Left lung (tissue), 14 donors: ENCODE measurements at places on chromosomes 12 and 14. TPM values are rescaled to one million over a fixed set of nuclear protein-coding genes. Genes with fewer than 3 reads are reported as not detected.

Gene NTS
- 0.47 TPM for total RNA-seq

Gene TAS2R13
- 0.99 TPM for total RNA-seq

DNA sequence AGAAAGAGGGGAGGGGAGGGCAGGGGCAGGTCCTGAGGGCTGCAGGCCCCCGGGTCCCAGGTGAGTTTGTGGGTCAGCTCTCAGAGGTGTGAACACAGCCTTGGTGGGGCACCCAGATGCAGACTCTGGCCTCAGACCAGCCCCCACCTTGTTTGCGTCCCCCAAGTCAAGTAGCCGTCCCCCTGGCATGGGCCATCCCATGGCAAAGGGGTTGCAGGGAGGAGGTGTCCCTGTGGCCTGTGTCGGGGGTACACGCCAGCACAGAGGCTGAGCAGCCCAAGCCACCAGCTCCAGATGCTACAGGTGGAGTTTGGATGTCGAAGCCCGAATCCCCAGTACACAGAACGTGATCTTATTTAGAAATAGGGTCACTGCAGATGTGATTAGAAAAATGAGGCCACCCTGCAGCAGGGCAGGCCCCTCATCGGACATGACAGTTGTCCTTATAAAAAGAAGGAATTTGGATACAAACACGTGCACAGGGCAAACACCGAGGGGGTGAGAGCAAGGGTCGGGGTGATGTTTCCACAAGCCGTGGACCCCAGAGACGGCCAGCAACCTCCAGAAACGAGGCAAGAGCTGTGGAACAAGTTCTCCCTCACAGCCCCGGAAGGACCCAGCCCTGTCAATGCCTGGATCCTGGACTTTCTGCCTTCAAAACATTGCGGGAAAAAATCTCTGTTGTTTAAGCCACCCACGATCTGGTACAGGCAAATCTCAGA is 141.2 kb upstream of the C14orf180 start:
- no peak overlapping the region for H3K27ac ChIP-seq
- H3K27me3 ChIP-seq, result no peaks in the 10 kb centered on the region
- H3K4me1 ChIP-seq, result peaks cover 12% of the 10 kb centered on the region
- H3K4me3 ChIP-seq, result no peak overlapping the region

GRCh38 chr14:72552236-72552635 is 341.7 kb downstream of the DPF3 start:
- no peak overlapping the region for H3K4me3 ChIP-seq
- DNase-seq, result no peak
- no peak overlapping the region for H3K27ac ChIP-seq
- no peaks in the 10 kb centered on the region for H3K36me3 ChIP-seq
- no peaks in the 10 kb centered on the region for H3K27me3 ChIP-seq

DNA sequence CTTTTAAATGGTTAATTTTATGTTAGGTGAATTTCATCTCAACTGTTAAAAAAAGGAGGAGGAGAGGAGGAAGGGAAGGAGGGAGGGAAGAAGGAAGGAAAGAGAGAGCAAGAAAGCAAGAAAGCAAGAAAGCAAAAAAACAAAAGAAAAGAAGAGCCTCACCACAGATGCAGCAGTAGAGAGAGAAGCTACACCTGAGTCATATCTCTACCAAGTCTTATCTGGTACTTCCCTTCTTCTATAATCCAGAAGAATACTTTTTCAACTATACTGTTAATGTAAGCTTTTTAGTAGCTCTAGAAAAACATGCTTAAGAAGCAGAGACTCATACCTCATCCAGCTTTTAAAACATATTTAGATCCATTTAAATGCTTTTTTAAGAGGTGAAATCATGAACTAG is 5.6 kb upstream of the IL26 start:
- H3K4me3 ChIP-seq, result no peak overlapping the region
- DNase-seq, result no peak
- H3K27ac ChIP-seq, result no peak overlapping the region
- H3K36me3 ChIP-seq, result no peaks in the 10 kb centered on the region
- no peaks in the 10 kb centered on the region for H3K27me3 ChIP-seq

GRCh38 chr12:122126342-122126635 is 47.7 kb downstream of the IL31 start:
- no peaks in the 10 kb centered on the region for H3K4me1 ChIP-seq
- no peak for DNase-seq
- H3K4me3 ChIP-seq, result no peak overlapping the region
- no peaks in the 10 kb centered on the region for H3K36me3 ChIP-seq
- no peaks in the 10 kb centered on the region for H3K27me3 ChIP-seq
- H3K27ac ChIP-seq, result no peak overlapping the region

DNA sequence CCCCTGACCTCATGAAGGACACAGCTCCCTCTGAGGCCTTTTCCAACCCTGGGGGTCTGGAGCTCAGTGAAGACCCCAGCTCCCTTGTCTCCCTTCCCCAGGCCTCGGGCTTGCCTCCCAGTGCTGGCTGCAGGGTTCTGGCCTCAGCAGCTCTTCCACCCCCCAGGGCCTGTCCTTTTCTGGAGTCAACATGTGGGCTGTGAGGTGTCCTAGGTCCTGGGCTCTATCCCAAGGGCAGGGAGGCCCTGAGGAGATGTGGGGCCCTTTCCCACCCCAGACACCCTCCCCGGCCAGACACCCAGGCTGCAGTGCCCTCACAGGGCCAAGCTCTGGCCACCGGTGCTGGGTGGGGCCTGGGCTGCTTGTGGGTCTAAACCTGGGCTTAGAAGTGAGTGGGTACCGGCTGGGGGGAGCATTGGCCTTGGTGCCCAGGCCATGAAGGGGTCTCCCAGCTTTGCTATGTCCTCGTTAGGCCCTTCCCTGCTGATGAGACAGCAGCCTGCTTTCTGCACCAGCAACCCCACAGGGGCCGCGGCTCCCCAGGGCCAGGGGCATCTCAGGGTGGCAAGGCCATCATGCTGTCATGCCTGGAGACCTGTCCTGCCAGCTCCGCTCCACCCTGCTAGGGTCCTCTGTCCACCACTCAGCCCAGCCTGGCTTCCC is 2.7 kb upstream of the CRIP2 start:
- H3K27ac ChIP-seq, result peak overlapping the region; percentile 92
- peaks cover 37% of the 10 kb centered on the region for H3K4me1 ChIP-seq
- H3K4me3 ChIP-seq, result no peak overlapping the region
- no peak for DNase-seq

GRCh38 chr12:91123236-91123916 is 12.1 kb upstream of the LUM start:
- no peak for DNase-seq
- no peak overlapping the region for H3K27ac ChIP-seq
- H3K27me3 ChIP-seq, result no peaks in the 10 kb centered on the region
- H3K36me3 ChIP-seq, result no peaks in the 10 kb centered on the region
- no peak overlapping the region for H3K4me3 ChIP-seq

DNA sequence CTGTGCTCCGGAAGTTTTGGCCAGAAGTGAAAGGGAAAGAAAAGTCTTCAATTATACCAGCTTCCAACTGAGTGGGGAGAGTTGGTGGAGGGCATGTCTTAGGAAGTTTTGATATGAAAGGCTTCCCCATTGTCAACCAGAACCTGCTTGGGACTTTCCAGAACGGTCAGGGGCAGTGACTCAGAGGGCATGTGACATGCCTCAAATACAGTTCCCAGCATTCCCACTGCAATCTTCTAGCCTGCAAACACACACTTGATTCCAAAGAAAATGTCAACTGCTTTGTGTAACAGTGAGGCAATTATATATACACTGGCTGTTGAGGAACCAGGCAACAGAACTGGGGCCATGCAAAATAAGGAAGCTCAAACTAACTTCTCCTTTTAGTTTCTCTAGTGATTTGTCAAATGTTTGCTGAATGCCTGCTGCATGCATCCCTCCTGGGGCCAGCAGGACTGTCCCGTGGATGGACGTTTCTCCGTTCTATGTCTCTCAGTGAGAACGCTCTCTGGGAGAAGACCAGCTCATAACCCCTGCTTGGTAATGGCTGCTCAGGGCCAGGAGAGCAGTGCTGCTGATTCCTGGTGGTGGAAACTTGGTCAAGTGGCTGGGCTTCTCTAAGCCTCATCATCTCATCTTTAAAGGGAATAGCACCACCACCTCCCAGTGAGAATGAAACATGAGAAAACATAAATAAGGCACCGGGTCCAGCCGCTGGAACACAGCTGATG is 18.3 kb downstream of the SLC25A47 start:
- H3K27ac ChIP-seq, result peak overlapping the region; percentile 78
- no peak overlapping the region for H3K4me3 ChIP-seq
- no peaks in the 10 kb centered on the region for H3K36me3 ChIP-seq
- H3K27me3 ChIP-seq, result no peaks in the 10 kb centered on the region
- peaks cover 7% of the 10 kb centered on the region for H3K4me1 ChIP-seq

- no peak overlapping the region for H3K4me3 ChIP-seq
- H3K27ac ChIP-seq, result no peak overlapping the region
- H3K4me1 ChIP-seq, result no peaks in the 10 kb centered on the region
- no peaks in the 10 kb centered on the region for H3K27me3 ChIP-seq
Observed at GRCh38 chr14:105851716-105852377, 325.5 kb downstream of the TMEM121 start.
